ENCODE measurements at places on chromosomes 1 and 21.

- no peak for DNase-seq
Observed at GRCh38 chr1:98949166-98949565, 55.5 kb downstream of the PLPPR5 start.

DNA sequence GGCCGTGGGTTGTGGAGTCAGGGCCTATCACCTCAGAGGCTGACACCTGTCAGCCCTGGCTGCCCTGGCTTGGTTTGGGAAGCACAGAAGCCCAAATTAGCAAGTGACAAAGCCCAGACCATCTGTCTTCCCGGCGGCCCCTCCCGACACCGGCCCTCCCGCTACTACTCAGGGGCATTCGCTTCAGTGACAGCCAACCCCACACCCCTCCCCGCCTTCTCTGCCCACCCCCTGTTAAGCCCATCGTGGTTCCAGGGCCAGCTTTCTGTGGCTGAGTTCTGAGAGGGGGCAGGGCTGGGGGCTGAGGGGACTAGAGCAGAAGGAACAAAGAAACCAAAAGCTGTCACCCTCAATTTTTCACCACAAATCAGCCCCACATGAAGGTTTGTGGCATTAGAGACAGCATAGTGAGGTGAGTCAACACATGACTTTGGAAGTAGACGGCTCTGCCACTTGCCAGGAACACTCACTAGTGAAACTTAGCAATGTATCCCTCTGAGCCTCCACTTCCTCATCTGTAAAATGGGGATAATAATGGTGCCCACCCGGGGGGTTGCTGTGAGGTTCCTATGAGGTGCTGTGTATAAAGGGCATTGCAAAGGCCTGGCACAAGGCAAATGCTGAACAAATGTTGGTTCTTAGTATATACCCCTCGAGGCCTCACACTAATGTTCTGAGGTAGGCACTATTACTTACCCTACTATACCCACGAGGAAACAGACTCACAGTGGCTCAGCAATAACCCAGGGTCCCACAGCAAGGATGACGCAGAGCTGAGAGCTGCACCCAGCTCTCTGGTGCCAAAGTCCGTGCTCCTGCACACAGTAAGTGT, 5.2 kb upstream of the TNNI1 start:
- no peak for DNase-seq

GRCh38 chr1:64550510-64550909, 80.6 kb downstream of the CACHD1 start:
- no peak for DNase-seq

DNA sequence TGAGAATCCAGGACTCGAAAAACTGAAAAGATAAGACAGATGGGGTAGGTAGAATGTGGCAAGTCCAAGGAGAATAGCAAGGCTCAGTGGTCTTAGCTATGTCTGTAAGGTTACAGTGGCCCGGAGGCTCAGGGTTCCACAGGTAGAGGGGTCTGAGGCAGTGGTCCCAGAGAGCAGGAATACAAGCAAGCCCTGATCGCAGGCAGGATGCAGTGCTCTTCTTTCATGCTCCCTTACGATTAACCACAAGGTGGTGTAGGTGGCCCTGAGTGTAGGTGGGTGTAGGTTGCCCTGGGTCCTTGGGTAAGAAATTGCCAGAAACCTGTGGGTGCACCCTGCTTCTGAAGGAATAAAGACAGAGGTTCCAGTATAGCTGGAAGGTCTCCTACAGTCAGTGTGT, 99.1 kb upstream of the RAB3GAP2 start:
- no peak for DNase-seq

GRCh38 chr1:222792744-222793143, 22.1 kb upstream of the DISP1 start:
- no peak for DNase-seq

DNA sequence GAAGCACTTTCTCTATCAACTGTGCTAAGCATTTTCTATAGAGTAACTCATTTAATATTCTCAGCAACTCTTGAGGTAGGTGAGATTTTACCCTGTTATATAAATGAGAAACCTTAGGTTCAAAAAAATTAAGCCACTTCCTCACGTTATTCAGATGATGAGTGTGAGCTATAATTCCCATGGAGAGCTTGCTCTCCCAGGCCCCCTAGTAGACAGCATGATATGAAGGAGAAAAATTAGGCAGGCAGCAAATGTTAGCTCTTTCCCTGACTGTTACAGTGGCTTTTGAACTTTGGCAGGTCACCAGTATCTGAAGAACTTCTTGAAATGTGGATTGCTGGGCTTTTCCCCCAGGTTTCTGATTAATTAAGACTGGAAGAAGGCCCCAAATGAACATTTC, 753.1 kb downstream of the NCAM2 start:
- DNase-seq: no peak

All from erythroblast (primary cell).